ENCODE measurements at places on chromosomes 7 and 10.

- DNase-seq, result no peak
Observed at GRCh38 chr7:44943631-44944030, 35.2 kb downstream of the MYO1G start.

GRCh38 chr7:24573554-24574338 is 494 bp downstream of the PALS2 start:
- DNase-seq, result peak; percentile 35

GRCh38 chr7:77316219-77316978 is 99.8 kb downstream of the GSAP start:
- DNase-seq, result peak; percentile 62

GRCh38 chr7:121480058-121480457 is 84.0 kb upstream of the FAM3C start:
- DNase-seq, result no peak

DNA sequence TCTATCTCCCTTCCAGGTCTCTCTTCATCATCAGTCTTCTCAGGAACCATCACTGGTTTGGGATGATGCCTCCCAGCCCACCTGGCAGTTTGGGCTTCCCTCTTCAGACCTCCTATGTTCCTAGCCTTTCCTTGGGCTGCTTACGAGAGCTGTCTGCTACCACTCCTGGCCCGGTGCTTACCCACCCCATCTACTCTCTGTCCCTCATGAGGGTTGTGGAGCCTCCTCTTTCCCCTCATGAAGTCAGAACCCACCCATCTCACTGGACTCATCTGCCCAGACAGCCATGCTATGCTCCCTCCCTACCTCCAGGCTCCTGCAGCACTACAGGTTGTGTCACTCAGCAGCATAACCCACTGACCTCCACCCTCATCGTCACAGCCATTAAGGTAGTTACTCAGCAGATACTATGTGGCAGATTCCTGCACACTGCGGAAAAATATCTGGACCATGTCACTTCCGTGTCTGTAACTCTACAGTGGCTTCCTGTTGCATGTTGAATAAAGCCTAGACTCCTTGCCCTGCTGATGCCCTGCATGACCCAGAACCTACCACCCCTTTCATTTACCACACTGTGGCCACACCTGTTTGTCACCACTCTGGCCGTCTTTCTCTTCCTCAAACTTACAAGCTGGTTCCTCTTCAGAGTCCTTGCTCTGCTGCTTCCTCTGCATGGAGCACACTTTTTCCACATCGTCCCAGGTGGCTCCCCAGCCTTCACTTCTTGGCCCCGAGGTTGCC is 2.0 kb downstream of the DBNL start:
- peak; percentile 84 for DNase-seq

DNA sequence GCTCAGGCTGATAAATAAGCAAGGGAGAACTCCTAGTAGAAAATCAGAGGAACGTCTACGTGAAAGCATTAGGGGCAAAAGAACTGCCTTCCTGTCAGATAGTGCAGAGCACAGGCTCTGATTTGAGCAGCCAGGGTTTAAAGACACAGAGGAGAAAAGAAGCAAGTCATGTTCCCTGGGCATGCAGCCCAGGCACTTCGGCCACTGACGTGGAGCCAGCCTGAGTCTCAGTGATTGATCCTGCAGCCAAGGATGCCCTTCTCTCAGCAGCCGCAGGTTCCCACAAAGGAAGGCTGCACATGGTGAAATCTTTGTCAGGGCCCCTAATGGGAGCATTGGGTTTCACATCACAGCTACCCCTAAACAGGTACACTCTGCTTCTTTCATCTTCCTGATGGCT is 161.7 kb upstream of the HPS1 start:
- no peak for DNase-seq

- no peak for DNase-seq
Observed at GRCh38 chr7:99254390-99254789, 18.2 kb upstream of the MYH16 start.

DNA sequence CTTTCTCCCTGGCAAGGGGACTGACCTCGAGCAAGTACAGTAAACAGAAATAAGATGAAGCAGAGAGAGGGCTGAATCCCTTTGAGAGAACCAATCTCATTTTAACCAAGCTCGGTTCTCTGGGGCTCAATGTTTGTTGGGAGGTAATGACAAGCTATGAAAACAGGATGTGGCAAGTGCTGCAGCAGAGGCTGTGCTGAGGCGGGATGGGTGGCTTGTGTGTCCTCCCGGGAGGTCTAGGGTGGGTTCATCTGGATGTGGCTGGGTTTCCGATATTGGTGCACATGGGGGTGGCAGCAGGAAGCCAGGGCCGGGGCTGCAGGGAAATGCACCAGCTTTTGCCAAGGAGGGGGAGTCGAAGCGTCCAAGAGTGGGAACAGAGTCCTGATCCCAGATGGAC is 84.5 kb downstream of the AOAH start:
- no peak for DNase-seq

- no peak for DNase-seq
Observed at GRCh38 chr10:103310197-103310596, 33.3 kb downstream of the INA start.

GRCh38 chr7:111498391-111499007 is 63.8 kb downstream of the IMMP2L start:
- no peak for DNase-seq

DNA sequence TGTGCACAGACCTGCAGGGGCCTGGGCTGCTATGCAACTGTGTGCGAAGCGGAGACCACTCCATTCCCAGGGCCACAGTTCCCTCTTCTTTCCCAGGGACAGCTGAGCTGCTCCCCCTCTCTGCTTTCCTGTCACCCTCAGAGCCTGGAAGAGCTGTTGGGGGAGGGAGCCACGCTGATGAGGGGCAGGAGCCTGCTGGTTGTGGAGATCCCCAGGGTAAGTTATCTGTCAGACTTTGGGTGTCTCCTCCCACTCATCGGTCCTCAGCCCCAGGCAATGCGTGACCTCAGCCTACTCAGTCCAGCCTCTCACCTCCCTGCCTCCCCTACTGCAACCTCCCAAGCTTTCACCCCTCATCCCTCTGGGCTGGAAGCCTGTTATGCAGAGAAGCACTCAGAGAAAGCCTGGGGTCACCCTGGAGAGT is 53.5 kb downstream of the ZNF467 start:
- no peak for DNase-seq

DNA sequence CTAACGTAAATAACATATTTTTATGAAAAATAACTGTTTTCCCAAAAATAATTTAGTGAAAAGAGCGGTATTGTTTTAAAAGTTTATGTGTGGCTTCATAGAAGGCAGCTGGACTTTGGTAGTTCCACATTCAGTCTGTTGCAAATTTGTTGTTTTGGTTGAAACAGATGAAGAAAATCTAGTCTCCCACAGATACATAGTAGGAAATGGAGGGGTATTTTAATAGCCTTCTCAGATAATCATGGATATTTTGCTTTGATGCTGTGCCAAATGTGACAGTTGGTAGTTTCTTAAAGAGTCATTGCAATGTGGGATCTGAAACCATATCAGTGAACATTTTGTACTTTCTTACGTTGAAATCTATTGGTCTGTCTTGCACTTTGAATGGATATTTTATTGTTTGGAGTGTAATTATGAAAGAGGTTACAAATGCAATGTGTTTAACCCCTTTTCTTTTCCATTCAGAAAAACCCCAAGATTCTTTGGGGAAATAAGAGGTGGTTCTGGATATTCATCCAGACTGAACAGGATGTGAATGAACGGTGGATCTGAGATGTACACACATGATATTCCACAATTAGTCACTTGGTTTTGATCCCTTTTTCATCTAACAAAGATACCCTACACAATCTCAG is 10.4 kb downstream of the ZNF365 start:
- no peak for DNase-seq

GRCh38 chr10:34889004-34889869 is 74.1 kb upstream of the PARD3 start:
- DNase-seq, result no peak

DNA sequence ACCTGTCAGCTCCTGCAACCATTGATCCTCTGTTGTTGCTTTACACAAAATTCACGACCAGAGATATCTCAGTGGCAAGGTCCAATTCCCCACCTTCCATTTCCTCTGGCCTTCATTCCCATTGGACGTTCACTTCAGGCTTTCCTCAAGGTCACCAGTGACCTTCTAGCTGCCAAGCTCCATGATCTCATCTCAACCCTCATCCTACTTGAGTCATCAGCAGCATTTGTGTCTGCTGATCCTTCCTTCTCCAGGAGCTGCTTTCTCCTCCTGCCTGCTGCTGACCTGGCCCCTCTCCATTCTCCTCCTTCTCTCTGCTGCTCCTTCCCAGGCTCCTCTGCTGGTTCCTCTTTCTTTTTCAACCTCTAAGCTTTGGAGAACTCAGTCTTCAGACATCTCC is 66.2 kb upstream of the C10orf90 start:
- DNase-seq, result no peak

GRCh38 chr7:26841003-26841739 is 23.2 kb downstream of the SKAP2 start:
- no peak for DNase-seq
